ENCODE measurements at places on chromosomes 7 and 10. TPM values are rescaled to one million over a fixed set of nuclear protein-coding genes. Genes with fewer than 3 reads are reported as not detected.

- no peaks in the 10 kb centered on the region for H3K4me1 ChIP-seq
- H3K36me3 ChIP-seq: no peaks in the 10 kb centered on the region
- H3K27ac ChIP-seq: no peak overlapping the region
- H3K27me3 ChIP-seq: no peaks in the 10 kb centered on the region
- no peak for DNase-seq
These were observed 443.9 kb downstream of the TCERG1L start for GRCh38 chr10:130867446-130868194.

DNA sequence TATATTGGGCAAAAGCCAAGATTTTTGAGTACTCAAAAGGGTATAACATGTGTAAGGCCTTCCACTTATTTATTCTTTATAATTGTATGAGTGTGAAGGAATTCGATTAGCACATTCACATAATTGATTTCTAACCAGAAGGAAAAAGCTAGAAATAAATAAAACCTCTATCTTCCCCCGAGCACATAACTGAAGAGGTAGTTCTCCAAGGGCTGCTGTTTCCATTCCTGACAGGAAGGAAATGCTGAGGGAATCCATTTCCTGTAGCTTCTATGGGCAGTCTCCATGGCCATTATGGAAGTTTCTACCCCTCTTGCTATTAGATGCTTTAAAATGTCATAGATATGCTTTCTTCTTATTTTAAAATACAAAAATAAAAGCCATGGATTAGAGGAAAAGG is 70.5 kb upstream of the ABCB5 start:
- H3K36me3 ChIP-seq: no peaks in the 10 kb centered on the region
- H3K4me3 ChIP-seq: no peak overlapping the region
- no peaks in the 10 kb centered on the region for H3K27me3 ChIP-seq
- DNase-seq: no peak
- H3K4me1 ChIP-seq: no peaks in the 10 kb centered on the region

GRCh38 chr10:109765838-109766237 is 157.5 kb downstream of the XPNPEP1 start:
- H3K4me1 ChIP-seq: no peaks in the 10 kb centered on the region
- H3K4me3 ChIP-seq: no peak overlapping the region
- H3K27ac ChIP-seq: no peak overlapping the region
- DNase-seq: no peak

DNA sequence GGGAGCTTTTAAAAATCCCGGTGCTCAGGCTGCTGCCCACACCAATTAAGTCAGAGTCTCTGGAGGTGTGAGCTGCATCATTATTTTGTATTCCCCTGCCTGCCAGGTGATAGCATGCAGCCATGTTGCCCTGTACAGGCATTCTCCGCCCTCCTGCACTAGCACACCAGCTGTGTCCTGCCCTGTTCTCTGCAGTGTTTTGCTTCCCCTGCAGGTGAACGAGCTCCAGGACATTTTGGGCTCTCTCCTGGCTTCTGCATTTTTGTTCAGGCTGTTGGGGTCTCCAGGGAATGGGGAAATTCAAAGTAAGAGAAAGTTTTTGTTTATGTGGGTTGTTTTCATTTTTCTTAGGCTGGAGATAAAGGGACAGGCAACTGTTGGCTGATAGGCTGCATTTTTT is 271.0 kb upstream of the COBL start:
- no peak overlapping the region for H3K4me3 ChIP-seq
- no peak overlapping the region for H3K27ac ChIP-seq
- no peaks in the 10 kb centered on the region for H3K27me3 ChIP-seq
- H3K36me3 ChIP-seq: no peaks in the 10 kb centered on the region
- no peaks in the 10 kb centered on the region for H3K4me1 ChIP-seq

The EZH2 gene
- total RNA-seq: 36.0 TPM

DNA sequence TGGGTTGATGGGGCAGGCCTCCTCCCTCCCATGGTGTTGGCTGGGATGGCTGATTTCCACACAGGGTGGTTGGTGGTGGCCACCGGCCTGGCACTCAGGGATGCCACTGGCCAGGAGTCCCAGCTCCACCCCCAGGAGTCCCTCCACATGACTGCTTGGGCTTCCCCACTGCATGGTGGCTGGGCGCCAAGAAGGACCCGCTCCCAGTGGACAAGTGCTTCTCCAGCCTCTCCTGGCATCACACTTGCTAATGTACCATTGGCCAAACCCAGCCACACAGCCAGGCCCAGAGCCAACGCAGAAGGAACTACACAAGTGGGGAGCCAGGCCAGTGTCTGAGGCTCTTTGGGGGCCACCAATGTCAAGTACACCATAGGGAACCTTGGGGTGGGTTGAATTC is 73.6 kb upstream of the DNAAF5 start:
- H3K36me3 ChIP-seq: no peaks in the 10 kb centered on the region

The CALCR gene
- total RNA-seq: 0.05 TPM

DNA sequence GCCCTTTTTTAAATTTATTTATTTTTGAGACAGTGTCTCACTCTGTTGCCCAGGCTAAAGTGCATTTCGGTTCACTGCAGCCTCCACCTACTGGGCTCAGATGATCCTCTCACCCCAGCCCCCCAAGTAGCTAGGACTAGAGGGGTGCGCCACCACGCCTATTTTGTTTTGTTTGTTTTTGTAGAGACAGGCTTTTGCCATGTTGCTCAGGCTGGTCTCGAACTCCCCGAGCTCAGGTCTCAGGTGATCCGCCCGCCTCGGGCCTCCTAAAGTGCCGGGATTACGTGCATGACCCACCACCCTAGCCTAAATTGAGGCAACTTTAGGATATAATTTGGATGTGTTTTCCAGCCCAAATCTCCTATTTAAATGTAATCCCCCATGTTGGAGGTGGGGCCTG is 805 bp downstream of the ZNF736 start:
- DNase-seq: no peak
- no peaks in the 10 kb centered on the region for H3K27me3 ChIP-seq
- no peaks in the 10 kb centered on the region for H3K36me3 ChIP-seq
- peak overlapping the region; percentile 94 for H3K4me3 ChIP-seq
- H3K27ac ChIP-seq: no peak overlapping the region
- peaks cover 18% of the 10 kb centered on the region for H3K4me1 ChIP-seq

The CTAGE8 gene
- total RNA-seq: 0.52 TPM

The PAX2 gene
- 0.09 TPM for total RNA-seq

- H3K4me3 ChIP-seq: no peak overlapping the region
- DNase-seq: no peak
- no peaks in the 10 kb centered on the region for H3K4me1 ChIP-seq
- H3K36me3 ChIP-seq: no peaks in the 10 kb centered on the region
These were observed 329.3 kb downstream of the FRMD4A start for GRCh38 chr10:14001298-14002040.

DNA sequence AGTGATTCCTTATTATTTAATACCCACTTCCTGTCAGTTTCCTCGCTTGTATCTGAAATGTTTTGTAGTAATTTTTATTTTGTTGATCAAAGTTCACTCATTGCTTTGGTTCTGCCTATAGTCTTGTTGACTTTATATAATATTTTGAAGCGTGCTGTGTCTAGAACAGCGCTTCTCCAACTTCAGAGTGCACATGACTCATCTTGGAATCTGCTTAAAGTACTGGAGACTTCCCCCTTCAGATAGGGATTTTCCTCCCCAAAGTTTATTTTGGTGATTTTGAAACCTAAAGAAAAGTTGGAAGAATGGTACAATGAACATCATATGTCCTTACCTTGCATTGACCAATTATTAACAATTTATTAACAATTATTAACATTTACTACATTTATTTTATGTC is 5.8 kb downstream of the COMTD1 start:
- H3K36me3 ChIP-seq: peaks cover 37% of the 10 kb centered on the region
- no peaks in the 10 kb centered on the region for H3K27me3 ChIP-seq
- no peak overlapping the region for H3K27ac ChIP-seq
- no peak for DNase-seq
- no peak overlapping the region for H3K4me3 ChIP-seq

- no peaks in the 10 kb centered on the region for H3K4me1 ChIP-seq
- no peak overlapping the region for H3K4me3 ChIP-seq
- H3K27ac ChIP-seq: no peak overlapping the region
- no peak for DNase-seq
- H3K27me3 ChIP-seq: no peaks in the 10 kb centered on the region
These were observed 68.9 kb downstream of the DYNC1I1 start for GRCh38 chr7:95840953-95841950.
